Bladder microvascular endothelial cell (primary cell): ENCODE measurements at places on chromosomes 6 and 20. TPM values are rescaled to one million over a fixed set of nuclear protein-coding genes. Genes with fewer than 3 reads are reported as not detected.

SMPDL3A gene
- 5.3 and 6.7 TPM in 2 replicates for total RNA-seq

APCDD1L gene
- total RNA-seq, result 0.13 TPM in 1 of 2 replicates, not detected in the other

HLA-DMA gene
- total RNA-seq, result 1.1 and 2.6 TPM in 2 replicates

FUT9 gene
- under 0.01 TPM in 1 of 2 replicates, not detected in the other for total RNA-seq

NRN1 gene
- 19.5 and 28.7 TPM in 2 replicates for total RNA-seq

SAMD10 gene
- 1.6 and 3.9 TPM in 2 replicates for total RNA-seq

HLA-DQB1 gene
- total RNA-seq, result 1.6 TPM in 1 of 2 replicates, not detected in the other

CDSN gene
- total RNA-seq, result 0.06 TPM in 1 of 2 replicates, not detected in the other

ADGRB3 gene
- total RNA-seq, result not detected in 2 replicates
